ENCODE measurements at places on chromosomes 6 and 20.

- no peak for DNase-seq
Measured at GRCh38 chr6:71079677-71080076, 122.8 kb upstream of the B3GAT2 start.

DNA sequence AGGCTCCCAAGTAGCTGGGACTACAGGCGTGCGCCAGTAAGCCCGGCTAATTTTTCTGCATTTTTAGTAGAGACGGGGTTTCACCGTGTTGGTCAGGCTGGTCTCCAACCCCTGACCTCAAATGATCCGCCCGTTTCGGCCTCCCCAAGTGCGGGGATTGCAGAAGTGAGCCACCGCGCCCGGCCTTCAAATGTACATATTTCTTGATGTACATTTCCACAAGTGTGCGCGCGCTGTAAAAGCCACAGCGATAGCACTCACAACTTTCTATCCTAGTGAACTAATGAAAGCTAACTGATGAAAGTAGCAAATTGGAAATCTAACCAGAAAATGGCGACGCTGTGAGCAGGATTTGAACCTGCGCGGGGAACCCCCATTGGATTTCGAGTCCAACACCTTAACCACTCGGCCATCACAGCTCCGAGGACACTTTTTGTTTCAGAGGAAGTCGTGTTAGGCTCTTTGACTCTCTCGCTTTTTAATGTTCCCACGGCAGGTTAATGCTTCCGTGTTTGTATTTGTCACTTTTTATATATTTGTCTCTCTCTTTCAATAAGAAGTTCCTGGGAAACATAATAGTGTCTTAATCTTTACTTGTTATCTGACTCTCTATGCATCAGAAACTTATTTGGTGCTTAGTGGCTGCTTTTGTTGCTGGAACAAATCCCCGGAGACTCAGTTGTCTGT lies 199.4 kb upstream of the ZNF184 start:
- peak; percentile 80 for DNase-seq

DNA sequence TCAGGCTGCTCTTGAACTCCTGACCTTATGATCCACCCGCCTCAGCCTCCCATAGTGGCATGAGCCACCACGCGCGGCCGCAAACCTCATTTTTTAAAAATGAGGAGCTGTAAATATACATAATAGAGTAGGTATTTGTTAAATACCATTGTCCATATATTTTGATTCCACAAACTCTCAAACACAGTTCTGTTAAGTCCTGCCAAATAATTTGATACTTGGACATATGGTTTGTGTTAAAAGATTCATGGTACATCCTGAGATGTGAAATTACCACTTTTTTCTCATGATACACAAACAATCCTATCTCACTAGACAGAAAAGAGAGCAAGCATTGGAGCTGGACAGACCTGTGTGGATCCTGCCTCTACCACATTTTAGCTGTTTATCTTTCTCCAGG lies 334.1 kb upstream of the KCNQ5 start:
- DNase-seq, result no peak

GRCh38 chr20:24588725-24589340 lies 119.4 kb downstream of the SYNDIG1 start:
- no peak for DNase-seq

DNA sequence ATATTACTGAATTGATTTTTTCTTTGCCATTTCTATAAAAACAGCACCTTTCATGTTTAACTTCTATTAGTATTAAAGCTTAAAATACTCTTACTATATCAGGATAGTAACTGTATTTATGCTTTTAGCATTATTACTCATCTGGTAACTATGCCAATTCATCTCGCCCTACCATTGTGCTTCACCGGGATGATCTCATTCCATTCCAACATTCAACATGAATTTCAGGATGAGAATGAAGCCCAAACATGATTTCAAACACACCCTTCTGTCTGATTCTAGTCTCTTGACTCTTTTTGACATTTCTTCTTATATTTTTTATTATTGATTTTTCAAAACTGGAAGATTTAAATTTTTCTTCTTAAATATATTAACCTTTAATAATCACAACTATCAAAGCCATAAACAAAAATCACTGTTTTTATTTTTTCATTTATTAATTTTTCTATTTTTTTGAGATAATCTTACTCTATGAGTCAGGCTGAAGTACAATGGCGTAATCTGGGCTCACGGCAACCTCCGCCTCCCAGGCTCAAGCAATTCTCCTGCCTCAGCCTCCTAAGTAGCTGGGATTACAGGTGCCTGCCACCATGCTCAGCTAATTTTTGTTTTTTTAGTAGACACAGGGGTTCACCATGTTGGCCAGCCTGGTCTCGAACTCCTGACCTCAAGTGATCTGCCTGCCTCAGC lies 46.7 kb downstream of the GJA1 start:
- DNase-seq, result peak; percentile 35

DNA sequence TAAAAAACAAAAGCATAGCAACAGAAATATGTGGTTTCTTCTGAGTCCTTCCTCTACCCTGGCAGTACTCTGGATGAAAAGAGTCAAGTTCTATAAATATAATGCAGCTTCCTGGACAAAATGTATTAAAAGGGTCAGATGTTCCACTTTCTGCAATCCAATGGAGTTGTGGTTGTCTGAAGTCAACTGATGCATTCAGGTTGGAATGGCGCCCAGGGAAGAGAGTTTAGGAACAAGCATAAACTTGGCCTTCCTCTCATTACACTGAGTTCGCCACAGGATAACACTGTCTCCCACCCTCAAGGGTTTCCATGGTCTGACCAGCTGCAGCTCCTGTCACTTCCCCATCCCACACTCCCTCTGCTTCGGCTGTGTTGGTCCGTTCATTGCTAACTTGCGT lies 66.4 kb downstream of the PLEKHG1 start:
- DNase-seq, result no peak

- peak; percentile 64 for DNase-seq
Measured at GRCh38 chr6:30544666-30545272, 11.5 kb downstream of the GNL1 start.

GRCh38 chr6:170116636-170117035 lies 174.2 kb downstream of the DLL1 start:
- DNase-seq, result no peak

DNA sequence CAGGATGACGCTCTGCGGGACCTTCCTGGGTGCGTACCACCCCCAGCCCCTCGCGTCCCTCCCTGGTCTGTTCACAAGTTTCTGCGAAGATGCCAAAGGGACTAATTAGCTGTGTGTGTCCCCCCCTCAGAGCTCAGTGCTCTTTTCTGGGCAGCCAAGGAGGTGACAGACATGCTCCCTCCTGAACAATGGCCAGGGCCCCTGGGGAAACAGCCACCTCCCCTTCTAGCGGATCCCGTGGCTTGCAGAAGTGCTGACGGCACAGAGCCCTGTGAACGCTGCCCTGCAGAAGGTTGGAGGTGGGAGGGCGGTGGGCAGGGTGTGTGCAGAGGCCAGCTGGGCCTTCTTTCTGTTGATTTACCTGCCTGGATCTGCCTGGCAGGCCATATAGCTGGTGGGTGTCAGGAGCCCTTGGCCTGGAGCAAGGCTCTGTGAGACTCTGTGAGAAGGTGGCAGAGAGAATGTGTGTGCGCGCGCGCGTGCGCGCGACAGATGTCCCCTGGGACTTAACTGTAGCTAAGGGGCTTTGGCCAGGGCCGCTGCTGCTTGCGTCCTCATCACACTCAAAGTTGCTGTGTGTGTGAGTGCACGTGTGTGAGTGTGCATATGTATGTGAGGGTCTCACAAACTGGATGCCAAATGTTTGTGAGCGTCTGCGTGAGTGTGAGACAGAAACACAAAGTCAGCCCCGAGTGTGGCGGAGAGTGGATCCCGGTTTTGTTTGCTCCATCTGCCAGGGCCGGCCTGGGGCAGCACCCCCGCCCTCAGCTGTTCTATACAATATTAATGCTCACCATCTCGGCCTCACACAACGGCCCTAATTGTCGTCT lies 3.5 kb upstream of the MYT1 start:
- DNase-seq, result no peak

GRCh38 chr6:133648581-133648980 lies 240.3 kb upstream of the TCF21 start:
- no peak for DNase-seq
